ENCODE measurements at places on chromosomes 11 and 22.

GRCh38 chr11:330694-331357, 10.2 kb upstream of the IFITM3 start:
- DNase-seq, result no peak

DNA sequence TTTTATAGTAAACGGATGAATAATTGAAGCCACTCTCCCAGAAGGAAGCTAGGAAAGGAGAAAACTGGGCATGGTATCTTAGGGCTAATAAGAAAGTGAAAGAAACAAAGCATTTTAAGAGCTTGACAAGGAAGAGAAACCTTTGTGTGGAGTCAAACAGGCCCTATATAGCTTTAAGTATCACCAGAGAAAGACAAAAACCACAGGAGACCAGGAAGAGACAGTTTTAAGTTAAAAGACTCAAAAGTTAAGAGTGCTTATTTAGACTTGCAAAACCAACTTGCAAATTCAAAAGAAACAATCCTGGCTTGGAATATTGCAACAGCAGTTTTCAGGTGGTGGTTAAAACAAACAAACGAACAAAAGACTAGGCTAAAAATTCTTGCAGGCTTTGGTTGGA, 3.4 kb downstream of the PAK1 start:
- DNase-seq, result no peak

- no peak for DNase-seq
Observed at GRCh38 chr22:46410291-46410808, 74.8 kb downstream of the TRMU start.

- DNase-seq, result no peak
Observed at GRCh38 chr22:40547729-40548143, 88.8 kb downstream of the MRTFA start.

DNA sequence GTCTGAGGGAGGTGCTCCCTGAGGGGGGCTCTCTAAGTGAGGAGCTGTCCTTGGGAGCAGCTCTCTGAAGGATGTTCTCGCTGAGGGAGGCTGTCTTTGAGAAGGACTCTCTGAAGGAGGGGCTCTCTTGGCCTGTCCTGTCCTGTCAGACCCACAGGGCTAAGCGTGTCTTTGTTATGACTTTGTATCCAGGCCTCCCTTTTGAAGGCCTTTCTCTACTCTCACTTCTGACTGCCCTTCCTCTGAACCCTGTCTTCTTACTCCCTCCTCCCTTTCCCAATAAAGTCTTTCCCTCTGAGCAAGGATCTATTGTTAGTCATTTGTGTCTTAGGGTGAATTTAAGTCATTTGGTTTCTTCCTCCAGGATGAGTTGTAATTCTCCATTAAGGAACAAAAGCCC, 330.1 kb upstream of the PLET1 start:
- no peak for DNase-seq

Data from femur (tissue), 1 donor.